ENCODE measurements at places on chromosomes 11 and 22. TPM values are rescaled to one million over a fixed set of nuclear protein-coding genes. Genes with fewer than 3 reads are reported as not detected.

KRTAP5-11 gene
- polyA plus RNA-seq = 2.2 TPM

CARD18 gene
- 0.46 TPM for polyA plus RNA-seq

DDB1 gene
- 53.9 TPM for polyA plus RNA-seq

MRPL16 gene
- polyA plus RNA-seq = 55.6 TPM

ANGPTL5 gene
- 0.42 TPM for polyA plus RNA-seq
